H1 (cell line): ENCODE measurements at places on chromosomes 2 and 18. TPM values are rescaled to one million over a fixed set of nuclear protein-coding genes. Genes with fewer than 3 reads are reported as not detected.

DNA sequence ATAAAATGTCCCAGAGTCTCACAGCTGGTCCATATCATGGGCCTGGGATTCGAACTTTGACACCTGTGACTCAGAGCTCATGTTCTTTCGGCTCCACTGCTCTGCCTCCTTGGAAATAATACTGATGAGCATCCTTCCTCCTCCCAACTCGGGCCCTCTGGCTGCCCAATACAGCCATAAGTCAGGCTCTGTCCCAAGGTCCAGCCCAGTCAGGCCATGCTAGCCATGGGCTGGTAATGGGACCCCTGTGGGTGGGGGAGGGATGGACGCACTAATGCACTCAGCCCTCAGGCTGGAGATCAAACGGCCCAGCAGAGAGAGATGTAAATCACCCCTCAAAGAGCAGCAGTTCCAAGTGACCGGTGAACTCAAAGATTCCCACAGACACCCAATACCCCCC is 61.1 kb downstream of the DDX1 start:
- no peak for DNase-seq

DNA sequence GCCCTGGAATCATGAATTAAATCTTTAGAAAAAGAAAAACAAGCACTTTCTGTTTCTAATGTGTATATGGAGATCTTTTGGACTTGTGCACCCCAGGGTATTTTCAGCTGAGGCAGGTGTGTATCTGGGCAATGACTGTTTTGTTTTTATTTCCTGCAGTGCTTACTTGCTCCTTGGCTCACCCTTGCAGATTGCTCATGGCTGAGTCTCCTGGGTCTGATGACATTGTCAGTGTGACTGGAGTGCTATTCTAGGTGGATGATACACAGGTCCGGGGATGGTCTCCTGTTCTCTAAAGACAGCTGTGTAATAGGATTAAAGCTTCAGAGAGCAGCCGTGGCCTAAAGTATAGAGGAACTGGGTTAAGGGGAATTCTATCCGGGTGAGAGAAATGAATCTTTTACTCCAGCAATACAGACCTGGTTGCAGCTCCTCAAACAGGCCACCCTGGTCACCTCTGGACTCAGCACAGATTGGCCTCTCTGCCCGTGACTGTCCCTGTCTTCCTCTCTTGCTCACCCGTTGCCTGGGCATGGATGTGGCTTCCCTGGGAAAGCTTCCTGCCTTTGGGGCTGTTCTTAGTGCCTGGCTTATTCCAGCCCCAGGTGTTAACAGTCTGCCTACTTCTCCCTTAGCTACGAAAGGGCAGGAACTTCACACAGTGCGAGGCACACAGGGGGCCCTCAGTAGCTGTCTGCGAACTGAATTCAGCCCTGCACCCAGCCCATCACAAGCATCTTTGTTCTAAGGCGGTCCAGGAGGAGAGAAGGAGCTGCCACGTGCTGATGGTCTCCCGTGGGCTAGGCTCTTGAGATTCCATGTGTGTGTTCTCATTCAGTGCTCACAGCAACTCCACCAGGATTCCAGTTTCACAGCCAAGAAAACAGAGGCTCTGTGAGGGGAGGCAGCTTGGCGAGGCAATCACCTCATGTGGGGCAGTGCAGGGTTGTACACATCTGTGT is 84.3 kb downstream of the ACOXL start:
- no peak for DNase-seq

GRCh38 chr18:70037431-70038061 is 89.9 kb upstream of the CD226 start:
- no peak for DNase-seq

GRCh38 chr18:34893239-34893638 is 148.0 kb upstream of the MAPRE2 start:
- no peak for DNase-seq

DNA sequence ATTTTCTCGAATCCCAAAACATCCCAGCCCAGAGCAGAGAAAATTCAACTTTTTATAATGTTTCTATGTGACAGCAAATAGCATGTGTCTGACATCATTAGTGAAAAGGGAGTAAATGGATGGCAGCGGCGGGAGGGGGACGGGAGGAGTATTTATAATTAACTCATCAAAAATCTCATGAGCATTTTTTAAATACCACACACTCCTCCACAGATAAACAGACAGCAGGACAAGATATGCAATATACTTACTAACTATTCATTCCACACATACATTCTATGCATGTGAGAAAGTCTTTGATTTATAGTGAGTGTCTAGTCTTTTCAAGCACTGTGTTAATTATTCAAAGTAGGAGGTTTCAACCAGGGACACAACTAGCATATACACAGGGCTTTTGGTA is 107.6 kb downstream of the LRP2 start:
- no peak for DNase-seq

GRCh38 chr2:135337071-135337470 is 193.9 kb downstream of the ZRANB3 start:
- no peak for DNase-seq

- peak; percentile 72 for DNase-seq
Observed at GRCh38 chr2:31170071-31170698, 31.9 kb upstream of the GALNT14 start.

Gene HEATR5B
- total RNA-seq = 11.3 and 12.6 TPM in 2 replicates

Gene HRH4
- not detected in 2 replicates for total RNA-seq

Gene C2orf92
- 3.7 and 5.2 TPM in 2 replicates for total RNA-seq

Gene GLI2
- 46.9 and 49.8 TPM in 2 replicates for total RNA-seq
